CD4-positive, alpha-beta T cell (primary cell): ENCODE measurements at places on chromosomes 16 and 17. TPM values are rescaled to one million over a fixed set of nuclear protein-coding genes. Genes with fewer than 3 reads are reported as not detected.

DNA sequence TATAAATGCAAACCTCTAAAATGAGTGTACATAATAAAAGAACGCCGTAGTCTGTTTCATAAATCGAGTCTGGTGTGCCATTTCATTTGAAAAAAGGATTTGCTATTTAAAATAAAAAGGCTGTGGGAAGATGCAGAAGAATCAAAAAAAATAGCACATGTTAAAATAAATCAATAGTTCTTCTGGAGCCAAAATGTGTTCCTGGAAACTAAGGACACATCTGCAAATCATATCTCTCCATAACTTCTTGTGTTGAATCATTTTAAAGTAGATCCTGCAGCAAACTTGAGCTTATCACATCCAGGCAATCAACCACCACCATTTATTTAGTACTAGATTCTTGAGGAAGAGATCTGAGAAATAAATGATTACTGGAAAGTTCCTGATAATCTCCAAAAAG, 29.0 kb downstream of the XPO6 start:
- H3K36me3 ChIP-seq, result peaks cover 25% of the 10 kb centered on the region
- no peak overlapping the region for H3K4me3 ChIP-seq
- H3K27ac ChIP-seq, result peak overlapping the region; percentile 37
- no peaks in the 10 kb centered on the region for H3K27me3 ChIP-seq

- peaks cover 9% of the 10 kb centered on the region for H3K36me3 ChIP-seq
- no peaks in the 10 kb centered on the region for H3K27me3 ChIP-seq
- no peak overlapping the region for H3K4me3 ChIP-seq
- H3K4me1 ChIP-seq, result peaks cover 95% of the 10 kb centered on the region
These were observed 128.4 kb downstream of the ANKRD11 start for GRCh38 chr16:89361751-89362539.

GRCh38 chr16:54822492-54822891, 108.2 kb upstream of the IRX5 start:
- no peak overlapping the region for H3K27ac ChIP-seq
- H3K4me1 ChIP-seq, result no peaks in the 10 kb centered on the region
- no peaks in the 10 kb centered on the region for H3K27me3 ChIP-seq
- DNase-seq, result no peak

DNA sequence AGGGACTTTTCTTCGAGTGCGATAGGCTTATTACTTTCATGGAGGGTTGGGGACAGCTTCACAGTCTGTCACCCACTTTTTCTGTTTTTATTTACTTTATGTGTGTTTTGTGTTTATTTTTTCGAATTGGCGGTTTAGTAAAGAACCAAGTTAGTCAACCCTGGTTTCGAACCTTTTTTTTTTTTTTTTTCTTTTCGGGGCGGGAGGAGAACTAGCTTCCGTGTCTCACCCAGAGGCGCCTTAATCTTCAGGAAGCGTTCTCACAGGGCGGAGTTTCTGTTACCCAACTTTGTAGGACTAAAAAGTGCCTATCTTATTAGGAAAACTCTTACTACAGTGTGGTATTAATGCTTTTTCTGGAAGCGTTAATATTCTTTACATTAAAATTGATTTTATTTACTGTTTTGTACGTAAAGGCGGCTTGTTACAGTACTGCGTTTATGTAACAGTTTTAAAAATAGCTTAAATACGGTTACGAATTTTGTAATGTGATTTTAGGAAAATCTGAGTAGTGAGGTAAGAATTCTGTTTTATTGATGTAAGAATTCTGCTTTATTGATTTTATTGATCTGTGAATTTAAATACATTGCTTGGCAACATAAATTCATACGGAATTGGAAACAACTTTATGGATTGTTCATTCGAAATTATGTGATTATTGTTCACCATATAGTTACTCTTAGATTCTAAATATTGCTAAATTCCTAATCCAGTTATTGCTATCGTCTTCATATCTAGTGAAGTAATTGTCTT, 885 bp downstream of the ZNF207 start:
- H3K36me3 ChIP-seq, result peaks cover 35% of the 10 kb centered on the region
- H3K4me1 ChIP-seq, result peaks cover 52% of the 10 kb centered on the region
- H3K27ac ChIP-seq, result peak overlapping the region; percentile 98
- H3K27me3 ChIP-seq, result no peaks in the 10 kb centered on the region
- DNase-seq, result peak; percentile 53
- H3K4me3 ChIP-seq, result peak overlapping the region; percentile 91

GRCh38 chr17:8333281-8333680, 6.4 kb upstream of the ODF4 start:
- H3K4me3 ChIP-seq, result no peak overlapping the region
- DNase-seq, result no peak
- H3K27me3 ChIP-seq, result peaks cover 3% of the 10 kb centered on the region
- H3K27ac ChIP-seq, result no peak overlapping the region
- peaks cover 5% of the 10 kb centered on the region for H3K4me1 ChIP-seq

GRCh38 chr17:75822119-75822799, 21.9 kb downstream of the UNC13D start:
- no peaks in the 10 kb centered on the region for H3K27me3 ChIP-seq
- H3K4me3 ChIP-seq, result no peak overlapping the region
- DNase-seq, result peak; percentile 47
- peaks cover 31% of the 10 kb centered on the region for H3K4me1 ChIP-seq

DNA sequence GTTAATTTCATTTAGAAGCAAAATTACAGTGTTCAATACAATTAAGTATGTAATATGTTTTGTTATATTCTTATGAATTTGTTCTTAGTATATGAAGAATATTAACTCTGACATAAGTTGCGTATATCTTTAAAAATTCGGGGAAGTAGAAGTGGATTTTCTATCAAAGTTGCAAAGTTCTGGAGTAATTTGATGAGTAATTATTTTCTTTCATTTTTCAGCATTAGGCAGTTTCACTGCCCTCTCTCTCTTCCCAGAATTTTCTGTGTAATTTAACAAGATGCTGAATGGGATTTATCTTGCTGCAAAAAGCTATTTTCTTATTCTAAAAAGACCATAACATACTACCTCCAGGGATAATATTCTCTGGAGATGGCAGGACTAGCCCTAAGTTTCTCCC, 8.9 kb upstream of the CCL18 start:
- H3K4me3 ChIP-seq, result no peak overlapping the region
- H3K27ac ChIP-seq, result no peak overlapping the region
- no peak for DNase-seq
- no peaks in the 10 kb centered on the region for H3K4me1 ChIP-seq
- no peaks in the 10 kb centered on the region for H3K27me3 ChIP-seq
- no peaks in the 10 kb centered on the region for H3K36me3 ChIP-seq

DNA sequence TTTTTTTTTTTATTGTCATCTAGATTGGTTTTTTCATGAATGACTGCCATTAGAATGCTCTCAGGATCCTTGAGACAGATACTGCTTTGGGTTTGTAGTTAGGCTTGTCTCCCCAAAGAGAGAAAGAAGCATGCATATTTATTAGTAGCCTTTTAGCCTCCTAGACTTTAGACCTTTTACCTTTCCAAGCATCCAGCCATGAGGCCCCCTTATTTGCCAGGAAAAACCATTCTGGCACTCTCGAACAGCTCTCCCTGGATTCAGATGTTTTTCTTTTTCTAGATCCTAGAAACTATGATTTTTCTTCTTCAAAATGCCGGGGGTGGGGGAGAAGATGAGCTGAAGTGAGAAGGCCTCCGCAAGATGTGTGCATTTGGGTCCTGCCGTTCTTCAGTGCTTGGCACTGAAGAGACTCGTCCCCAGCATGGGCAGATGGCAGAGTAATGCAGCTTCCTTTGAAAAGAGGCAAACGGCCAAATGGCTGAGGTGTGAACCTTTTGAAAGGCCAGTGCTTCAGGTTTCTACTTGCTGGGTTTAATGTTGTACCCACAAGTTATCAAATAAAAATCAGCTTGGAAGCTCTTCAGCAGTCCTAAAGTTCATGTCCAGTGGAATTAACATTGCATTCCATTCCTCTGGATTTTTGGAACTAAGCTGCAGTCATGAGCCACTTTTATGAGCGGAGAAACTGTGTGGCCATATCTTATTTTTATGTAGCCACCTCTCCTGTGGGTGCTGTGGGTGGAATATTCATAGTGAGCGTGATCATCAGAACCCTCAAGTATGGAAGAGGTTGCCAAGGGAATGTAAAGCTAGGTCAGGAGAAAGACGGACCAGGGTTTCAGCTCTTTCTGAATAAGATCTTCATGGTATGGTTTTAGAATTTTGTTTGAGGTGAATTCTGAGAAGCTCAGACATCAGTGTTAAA, 7.2 kb downstream of the SOCS7 start:
- no peak overlapping the region for H3K27ac ChIP-seq
- H3K4me3 ChIP-seq, result no peak overlapping the region
- peaks cover 10% of the 10 kb centered on the region for H3K36me3 ChIP-seq
- peaks cover 13% of the 10 kb centered on the region for H3K4me1 ChIP-seq
- no peaks in the 10 kb centered on the region for H3K27me3 ChIP-seq

- peaks cover 4% of the 10 kb centered on the region for H3K27me3 ChIP-seq
- no peaks in the 10 kb centered on the region for H3K36me3 ChIP-seq
- DNase-seq, result no peak
- H3K27ac ChIP-seq, result no peak overlapping the region
These were observed 9.8 kb upstream of the TEX19 start for GRCh38 chr17:82349287-82349701.

The TEDC2 gene
- 0.17 TPM for total RNA-seq
